GM06990 (cell line): ENCODE measurements at places on chromosomes 13 and 19.
A peak's percentile ranks its signal among the peaks of the same experiment; 100 is the strongest.

DNA sequence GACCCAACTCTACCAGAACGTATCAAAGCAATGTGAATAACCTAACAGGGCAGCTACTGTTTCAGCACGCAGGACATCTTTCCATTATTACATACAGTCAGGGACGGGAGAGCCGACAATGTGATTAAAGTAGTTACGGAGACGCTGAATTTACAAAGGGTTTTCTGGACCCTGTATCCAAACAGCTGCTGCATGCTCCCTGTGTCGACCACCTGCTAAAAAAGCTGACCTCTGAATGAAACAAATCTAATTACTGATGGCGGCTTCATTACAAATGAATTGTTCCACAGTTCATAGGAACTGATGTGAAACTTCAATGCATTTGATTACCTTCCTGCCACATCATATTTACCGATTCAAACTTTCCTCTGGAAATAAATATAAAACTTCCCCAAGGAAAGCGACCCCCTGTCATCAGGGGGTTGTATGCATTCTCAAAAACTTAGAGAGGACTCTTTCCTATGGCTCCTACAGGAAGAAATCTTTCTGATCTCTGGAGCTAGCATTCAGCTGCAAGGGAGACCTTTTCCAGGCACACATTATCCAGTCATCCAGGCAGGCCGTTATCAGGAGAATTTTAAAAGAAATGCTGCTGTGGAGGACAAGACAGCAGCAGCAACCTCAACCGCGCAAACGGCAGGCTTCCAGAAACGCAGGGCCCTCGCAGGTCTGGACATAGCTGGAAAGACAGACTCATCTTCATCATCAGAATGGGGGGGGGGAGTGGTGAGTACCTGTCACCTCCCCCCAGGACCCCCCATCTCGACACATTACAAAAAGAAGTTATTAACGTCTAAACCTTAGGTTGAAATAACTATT is 3.1 kb downstream of the EFNB2 start:
- no peak for DNase-seq

- no peak for DNase-seq
These were observed at the start of gene KLK13 for GRCh38 chr19:51064534-51065220. Gene KLK13, minus strand, starts transcription at chr19:51065092. Its CDS starts 25 bp downstream, at chr19:51065067.

GRCh38 chr13:55893540-55893939 is 1247.2 kb upstream of the PRR20A start:
- DNase-seq, result no peak

- no peak for DNase-seq
These were observed 55.2 kb downstream of the SPATA13 start for GRCh38 chr13:24215732-24216131.

GRCh38 chr19:43678512-43679261 is 8.7 kb upstream of the PLAUR start:
- no peak for DNase-seq

DNA sequence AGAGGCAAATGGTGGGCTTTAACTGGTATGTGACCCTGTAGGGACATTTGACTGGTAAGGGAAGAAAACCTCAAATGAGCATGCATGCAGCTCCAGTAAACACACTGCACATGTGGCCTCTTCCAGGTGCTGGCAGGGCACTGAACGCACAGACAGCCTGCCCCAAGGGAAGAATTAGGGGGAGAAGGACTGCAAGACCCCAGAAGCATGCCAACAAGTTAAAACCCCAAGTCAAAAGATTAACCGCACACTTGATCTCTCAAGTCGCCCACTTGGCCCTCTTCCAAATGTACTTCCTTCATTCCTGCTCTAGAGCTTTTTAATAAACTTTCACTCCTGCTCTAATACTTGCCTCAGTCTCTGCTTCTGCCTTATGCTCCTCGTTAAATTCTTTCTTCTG is 46.9 kb upstream of the SLITRK1 start:
- no peak for DNase-seq

- no peak for DNase-seq
These were observed 1589.1 kb upstream of the SPRY2 start for GRCh38 chr13:81929988-81930387.

DNA sequence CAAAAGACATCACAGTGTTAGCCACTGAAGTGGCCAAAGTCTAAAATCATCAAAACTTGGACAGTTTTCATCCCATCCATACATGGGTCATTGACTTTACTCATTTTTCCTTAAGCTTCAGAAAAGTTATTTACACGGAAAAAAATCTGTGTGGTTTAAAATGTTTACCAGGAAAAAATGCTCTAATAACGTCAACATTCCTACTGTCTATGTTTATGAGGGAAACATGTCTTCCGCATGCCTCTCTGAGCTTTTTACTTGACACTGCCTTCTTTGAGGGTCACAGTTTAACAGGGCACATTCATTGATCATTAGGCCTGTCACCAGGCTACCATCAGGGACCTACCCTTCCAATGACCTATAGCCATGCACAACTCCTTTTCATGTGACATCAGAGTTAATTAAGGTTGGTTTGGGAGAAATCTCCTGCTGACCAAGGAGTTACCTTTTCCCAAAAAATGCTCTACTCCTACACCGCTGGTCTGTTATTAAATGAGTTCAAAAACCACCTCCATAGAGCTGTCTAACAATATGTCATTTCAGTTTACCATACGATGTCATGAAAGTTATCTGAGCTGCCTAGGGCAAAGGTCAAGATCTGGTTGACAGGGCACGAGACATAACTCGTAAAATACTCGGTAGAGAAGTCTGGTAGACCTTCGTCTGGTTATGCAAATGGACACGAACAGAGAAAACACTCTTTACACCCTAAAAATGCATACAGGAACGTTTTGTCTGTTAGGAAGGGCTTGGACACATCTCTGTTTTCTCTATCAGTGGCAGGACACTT is 17.8 kb downstream of the FLT1 start:
- no peak for DNase-seq

DNA sequence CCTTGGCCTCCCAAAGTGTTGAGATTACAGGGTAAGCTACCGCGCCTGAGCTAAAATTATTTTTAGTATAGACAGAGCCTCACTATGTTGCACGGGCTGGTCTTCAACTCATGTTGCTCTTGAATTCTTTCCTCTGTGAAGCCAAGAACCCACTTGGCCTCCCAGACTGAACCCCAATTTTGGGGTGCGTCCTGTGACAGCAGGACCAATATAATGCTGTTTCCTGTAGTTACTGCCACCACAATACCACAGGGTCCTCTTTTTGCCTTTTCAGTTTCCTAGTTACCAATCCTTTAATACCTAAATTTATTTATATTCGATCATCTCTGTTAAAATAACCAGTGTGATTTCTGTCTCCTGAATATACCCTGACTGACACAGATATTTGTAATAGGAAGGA is 32.9 kb downstream of the TSKS start:
- no peak for DNase-seq

DNA sequence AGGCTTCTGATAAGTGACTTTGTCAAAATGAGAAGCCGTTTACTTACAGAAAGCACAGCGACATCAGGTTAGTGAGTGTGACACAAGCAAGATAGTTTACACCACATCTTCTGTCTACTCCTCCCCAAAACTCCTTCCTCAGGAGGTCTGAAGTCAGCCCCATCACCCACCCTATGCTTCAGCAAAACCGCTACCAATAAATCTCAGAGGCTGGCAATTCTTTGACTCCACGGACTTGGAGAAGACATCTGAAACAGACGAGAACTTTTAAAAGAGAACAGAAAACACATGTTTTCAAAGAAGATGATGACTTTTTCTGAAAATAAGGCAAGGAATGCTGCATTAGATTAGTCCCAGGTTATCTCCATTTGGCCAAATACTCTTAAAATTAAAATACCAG is 261.1 kb downstream of the TBC1D4 start:
- no peak for DNase-seq

DNA sequence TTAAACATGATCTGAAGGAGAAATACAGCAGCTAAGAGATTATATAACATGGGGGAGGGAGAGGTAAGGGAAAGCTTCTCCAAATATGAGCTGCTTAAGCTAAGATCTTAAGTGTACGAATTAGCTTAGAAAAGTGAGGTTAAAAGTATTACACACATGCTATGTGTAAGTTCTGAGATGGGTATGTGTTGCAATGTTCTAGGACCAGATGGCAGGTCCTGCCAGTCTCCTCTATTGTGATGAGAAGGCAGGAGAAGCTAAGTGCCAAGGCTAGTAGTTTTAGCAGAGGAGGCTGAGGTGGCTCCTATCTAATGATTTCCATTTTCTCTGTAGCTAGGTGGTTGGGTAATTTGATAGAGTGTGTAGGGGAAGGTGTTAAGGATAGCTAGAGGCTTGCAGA is 57.6 kb downstream of the MICU2 start:
- DNase-seq, result no peak

GRCh38 chr19:54021363-54021762 is 29.9 kb downstream of the CACNG6 start:
- DNase-seq, result no peak

GRCh38 chr19:33261511-33262189 is 36.0 kb upstream of the SLC7A10 start:
- no peak for DNase-seq

- DNase-seq, result no peak
These were observed 3.0 kb upstream of the ZNF136 start for GRCh38 chr19:12159773-12160414.

DNA sequence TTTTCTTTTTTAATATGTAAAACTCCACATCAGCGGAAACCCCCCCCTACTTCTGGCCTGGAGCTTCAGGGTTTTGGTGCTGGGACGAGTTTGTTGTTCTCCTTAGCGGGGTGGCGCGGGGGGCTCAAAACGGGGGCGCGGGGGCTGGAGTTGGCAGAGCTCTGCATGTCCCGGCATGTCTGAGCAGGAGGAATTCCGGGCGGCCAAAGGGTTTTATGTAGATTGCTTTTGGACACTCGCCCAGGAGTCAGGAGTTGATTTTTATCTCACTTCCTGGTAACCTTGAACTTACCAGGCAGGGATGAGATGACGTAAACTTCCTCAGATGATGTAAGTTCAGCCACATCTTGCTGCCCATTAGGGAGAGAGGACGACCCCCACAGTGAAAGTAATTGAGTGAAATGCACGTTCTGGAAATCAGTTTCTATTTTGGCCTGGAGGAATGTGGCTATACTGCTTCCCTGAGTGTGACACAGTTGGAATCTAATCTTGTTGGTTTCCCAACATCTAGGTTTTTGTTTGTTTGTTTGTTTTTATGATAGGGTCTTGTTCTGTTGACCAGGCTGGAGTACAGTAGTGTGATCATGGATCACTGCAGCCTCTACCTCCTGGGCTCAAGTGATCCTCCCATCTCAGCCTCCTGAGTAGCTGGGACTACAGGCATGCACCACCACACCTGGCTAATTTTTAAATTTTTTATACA is 21.0 kb upstream of the GDF15 start:
- DNase-seq, result no peak

- no peak for DNase-seq
These were observed 751 bp downstream of the ZNF584 start for GRCh38 chr19:58409010-58409790.

DNA sequence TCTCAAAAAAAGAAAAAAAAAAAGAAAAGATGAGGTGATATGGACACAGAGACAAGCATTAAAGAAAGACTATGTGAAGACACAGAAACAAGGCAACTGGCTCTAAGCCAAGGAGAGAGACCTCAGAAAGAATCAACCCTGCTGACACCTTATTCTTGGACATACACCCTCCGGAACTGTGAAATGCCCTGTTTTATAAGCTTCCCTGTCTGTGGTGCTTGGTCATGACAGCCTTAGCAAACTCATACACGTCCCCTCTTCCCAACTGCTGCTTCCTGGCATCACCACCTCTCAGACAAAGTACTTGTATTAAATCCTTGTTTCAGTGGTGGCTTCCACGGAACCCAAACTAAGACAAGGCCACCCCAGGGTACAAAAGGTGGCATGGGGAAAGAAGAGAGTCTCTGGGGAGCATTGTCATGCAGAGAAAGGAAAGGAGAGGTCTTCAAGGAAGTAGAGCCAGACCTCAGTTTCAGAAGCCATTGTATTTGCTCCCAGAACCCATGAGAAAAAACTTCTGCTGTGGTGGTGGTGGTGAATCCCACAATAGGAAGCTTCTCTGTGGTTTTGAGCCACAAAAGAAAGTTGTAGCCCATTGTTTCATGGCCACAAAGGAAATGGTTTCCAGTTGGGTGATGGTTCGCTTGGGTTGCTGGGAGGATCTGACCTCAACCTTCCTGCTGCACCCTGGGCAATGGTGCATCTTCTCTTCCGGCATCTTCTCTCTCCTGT is 16.3 kb upstream of the TSPAN16 start:
- peak; percentile 58 for DNase-seq

GRCh38 chr19:4911786-4912672 is 2.7 kb downstream of the UHRF1 start:
- DNase-seq, result peak; percentile 52

GRCh38 chr13:111626371-111627305 is 306.2 kb downstream of the TEX29 start:
- DNase-seq, result no peak

GRCh38 chr13:104975272-104975671 is 1560.2 kb downstream of the EFNB2 start:
- no peak for DNase-seq

- no peak for DNase-seq
These were observed 140.9 kb upstream of the UBL3 start for GRCh38 chr13:29991343-29991742.

GRCh38 chr13:99703908-99704307 is 202.6 kb downstream of the TM9SF2 start:
- DNase-seq, result no peak

GRCh38 chr19:16778796-16779411 is 50.3 kb upstream of the SIN3B start:
- DNase-seq, result no peak

- DNase-seq, result no peak
These were observed 3.2 kb downstream of the KLF16 start for GRCh38 chr19:1860042-1860775.

DNA sequence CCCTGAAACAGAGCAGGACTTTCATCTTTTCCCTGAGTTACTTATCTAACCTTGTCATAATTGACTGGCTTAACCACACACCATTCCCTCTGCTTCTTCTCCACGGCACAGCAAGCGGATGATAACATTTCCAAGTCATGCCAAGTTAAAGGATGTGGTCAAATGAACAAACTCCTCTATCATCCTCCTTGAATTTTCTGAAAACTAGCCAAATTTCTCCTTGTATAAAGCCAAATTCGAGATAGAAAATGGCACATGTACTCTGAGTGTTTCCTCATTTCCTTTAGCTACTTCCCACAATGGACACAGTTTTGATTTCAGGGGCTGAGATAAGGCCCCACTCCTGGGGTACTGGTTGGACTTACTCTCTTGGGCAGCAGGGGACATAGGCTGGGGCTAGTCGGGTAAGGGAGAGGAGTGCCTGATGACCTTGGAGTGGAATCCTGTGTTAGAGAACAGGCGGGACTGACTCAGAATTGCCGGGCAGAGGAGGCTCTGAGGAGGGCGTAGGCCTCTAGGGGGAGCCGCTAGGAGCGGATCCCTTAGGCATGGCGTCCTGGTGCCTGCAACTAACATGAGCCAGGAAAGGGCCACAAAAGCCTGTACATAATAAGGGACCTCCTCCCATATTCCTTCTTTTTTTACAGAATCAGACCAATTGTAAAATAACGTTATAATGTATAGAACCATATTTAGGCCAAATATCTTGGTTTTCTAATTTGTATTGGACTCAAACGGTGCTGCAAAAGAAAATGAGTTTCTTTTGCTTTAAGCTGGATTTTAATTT is 20.3 kb upstream of the TMTC4 start:
- no peak for DNase-seq
